ENCODE measurements at places on chromosomes 2 and 18.

- DNase-seq: no peak
Observed at GRCh38 chr2:62423883-62424458, 82.0 kb downstream of the TMEM17 start.

GRCh38 chr2:207401338-207401737 lies 128.4 kb upstream of the CREB1 start:
- no peak for DNase-seq

DNA sequence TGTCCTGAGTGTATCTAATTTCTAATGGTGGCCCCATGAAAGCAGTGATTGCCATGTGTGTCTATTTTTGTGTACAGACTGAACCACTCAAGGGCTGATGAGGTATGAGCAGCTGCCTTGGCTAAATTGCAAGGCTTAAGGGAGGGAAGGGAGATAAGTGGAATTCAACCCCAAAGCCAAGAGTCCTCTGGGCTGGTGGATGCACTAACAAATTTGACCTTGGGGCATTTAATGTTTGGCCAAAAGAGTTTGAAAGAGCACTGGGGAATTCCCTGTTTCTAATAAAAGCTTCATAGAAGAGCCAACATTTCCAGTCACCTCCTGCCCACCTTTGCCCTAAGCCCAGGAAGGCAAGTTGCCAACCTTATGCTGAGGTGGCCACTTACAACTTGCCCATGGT lies 172.1 kb downstream of the SETBP1 start:
- no peak for DNase-seq

DNA sequence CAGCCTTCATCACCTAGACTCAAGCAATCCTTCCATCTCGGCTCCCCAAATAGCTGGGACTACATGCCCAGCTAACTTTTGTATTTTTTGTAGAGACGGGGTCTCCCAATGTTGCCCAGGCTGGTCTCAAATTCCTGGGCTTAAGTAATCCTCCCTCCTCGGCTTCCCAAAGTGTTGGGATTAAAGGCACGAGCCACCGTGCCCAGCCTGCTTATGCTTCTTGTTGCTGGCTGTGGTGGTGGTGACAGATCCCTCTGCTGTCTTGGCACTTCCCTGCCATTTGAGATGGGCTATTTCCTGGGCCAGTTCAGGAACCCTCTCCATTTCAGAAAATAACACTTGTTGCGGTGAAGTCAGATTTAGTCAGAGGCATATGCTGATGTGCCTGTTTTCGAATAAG lies 28.8 kb downstream of the GATA6 start:
- no peak for DNase-seq

DNA sequence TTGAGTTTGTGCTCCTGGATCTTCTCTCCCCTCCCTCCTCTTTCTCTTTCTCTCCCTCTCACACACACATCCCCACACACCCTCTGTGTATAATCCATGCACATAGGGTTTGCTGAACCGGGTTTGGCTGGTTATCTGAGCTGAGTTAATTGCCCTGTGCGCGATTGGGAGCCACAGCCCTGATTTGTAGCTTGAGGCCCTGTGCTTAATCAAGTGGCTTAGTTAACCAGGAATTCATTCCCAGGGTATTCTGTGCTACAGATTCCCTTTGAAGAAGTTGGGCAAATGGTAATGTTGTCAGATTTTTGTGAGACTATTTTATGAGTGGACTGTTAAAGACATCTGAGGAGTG lies 6.2 kb downstream of the PARD3B start:
- no peak for DNase-seq

- no peak for DNase-seq
Observed at GRCh38 chr18:26185267-26185666, 41.0 kb upstream of the TAF4B start.

- DNase-seq: no peak
Observed at GRCh38 chr2:9145752-9146430, 60.7 kb upstream of the ASAP2 start.

DNA sequence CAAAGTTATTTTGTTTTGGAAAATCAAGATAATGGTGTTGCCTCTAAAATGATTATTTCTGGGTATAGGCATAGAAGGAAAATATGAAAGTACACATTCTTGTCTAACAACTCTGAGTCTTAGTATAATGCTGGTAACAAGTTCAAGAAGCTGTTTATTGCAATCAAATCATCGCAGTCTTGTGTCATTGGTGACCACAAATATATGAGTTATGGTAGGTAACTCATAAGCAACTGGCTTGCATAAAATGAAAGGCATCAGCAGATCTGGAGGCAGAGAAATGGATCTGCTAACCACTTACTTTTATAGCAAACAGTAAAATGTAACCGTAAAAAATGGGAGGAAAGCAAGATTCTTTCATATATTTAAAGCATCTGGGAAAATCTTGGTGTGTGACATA lies 156.2 kb upstream of the TCF4 start:
- no peak for DNase-seq

- DNase-seq: peak; percentile 54
Observed at GRCh38 chr2:198905881-198906612, 551.7 kb downstream of the SATB2 start.

DNA sequence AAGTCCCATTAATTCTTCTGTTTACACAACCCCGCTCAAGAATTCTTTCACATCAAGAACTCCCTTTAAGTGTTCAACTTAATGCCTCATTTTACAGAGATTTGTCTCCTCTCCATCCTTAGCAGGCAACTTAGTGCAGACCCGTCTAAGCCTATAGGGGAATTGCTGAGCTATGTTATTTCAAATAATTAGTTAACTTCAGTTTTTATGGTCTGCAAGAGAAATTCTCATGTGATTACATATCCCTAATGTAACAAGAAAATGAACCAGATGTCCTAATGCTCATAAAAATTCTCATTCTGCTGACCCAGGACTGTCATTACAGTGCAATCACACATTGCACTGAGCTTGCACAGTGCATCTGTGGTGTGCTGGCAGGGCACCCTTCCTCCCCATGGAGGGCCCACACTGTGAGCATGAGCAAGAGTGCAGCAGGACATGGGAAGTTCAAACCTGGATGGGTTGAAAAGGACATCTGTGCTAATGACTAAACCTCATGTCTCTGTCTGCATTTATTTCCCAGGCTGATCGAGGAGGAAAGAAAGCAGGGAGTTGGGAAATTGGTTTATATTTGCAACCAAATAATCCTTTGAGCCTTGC lies 97.1 kb downstream of the COL5A2 start:
- no peak for DNase-seq

- DNase-seq: no peak
Observed at GRCh38 chr2:191923652-191923997, 76.7 kb upstream of the CAVIN2 start.

DNA sequence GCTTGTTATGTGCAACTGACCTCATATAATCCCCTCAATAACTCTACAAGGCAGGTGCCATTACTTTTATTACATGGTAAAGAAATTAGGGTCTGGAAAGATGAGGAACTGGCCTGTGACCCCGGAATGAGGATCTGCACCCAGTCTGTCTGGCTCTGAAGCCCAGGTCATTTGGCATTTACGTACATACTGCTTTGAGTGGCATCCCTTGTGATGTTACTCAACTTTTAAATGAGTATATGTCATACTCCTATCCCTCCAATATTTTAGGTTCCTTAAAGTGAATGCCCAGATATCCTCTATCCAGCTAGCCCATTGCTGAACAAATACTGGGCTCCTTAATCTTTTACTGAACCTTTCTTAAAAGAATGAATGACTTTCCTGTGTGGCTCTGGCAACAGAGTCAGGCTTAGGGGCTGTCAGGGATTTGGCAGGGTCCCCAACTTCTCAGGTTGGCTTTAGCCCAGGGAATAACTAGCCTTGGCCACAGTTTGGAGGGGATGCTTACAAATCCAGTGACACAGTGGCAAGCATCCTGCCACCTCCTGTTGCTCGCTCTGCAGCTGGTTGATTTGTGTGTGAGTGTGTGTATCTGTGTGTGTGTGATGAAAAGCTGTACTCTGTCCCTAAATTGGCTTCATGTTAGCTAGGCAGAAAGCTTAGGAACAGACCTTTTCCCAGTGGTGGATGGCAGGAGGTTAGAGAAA lies 3.4 kb upstream of the CXCR4 start:
- DNase-seq: no peak

GRCh38 chr18:513826-514530 lies 13.5 kb upstream of the COLEC12 start:
- DNase-seq: peak; percentile 71

GRCh38 chr2:219174146-219174545 lies 2.6 kb downstream of the CNPPD1 start:
- no peak for DNase-seq

GRCh38 chr18:11268153-11268552 lies 118.8 kb upstream of the PIEZO2 start:
- DNase-seq: no peak

DNA sequence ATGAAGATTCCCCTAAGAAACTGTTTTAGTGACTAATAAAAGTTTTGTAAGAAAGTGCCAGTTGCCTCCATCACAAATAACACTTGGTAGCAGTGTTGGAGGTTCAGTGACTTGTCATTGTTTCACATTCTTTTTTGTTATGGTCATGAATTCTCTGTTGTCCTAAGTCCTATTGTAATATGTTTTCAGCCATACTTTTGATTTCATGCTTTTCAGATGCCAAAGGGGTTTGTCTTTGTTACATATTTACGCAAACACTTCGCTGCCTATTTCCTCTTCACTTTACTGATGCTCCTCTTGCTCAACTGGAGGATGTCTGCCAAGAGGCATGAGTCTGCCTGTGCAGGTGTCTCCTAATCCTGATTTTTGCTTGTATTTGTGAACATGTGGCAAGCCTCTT lies 66.6 kb downstream of the PHLPP1 start:
- peak; percentile 28 for DNase-seq

DNA sequence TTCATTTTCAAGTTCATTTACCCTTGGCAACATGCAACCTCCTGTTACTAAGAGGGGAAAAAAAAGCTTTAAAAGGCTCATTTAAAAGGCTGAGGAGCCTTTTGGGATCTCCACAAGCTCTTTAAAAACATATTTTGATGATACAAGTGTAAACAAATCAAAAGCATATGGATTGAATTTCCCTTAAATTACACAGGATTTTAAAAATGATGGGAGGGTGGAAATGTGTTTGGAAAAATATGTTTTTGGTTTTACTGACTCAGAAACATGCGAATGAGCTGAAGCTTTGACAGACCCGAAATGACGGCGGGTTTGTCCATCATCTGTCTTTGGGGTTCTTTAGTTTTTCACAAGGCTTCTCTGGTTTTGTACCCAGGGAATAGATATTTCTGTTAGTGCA lies 180.6 kb upstream of the CCDC68 start:
- no peak for DNase-seq

- no peak for DNase-seq
Observed at GRCh38 chr2:150357770-150358467, 129.5 kb downstream of the RND3 start.

DNA sequence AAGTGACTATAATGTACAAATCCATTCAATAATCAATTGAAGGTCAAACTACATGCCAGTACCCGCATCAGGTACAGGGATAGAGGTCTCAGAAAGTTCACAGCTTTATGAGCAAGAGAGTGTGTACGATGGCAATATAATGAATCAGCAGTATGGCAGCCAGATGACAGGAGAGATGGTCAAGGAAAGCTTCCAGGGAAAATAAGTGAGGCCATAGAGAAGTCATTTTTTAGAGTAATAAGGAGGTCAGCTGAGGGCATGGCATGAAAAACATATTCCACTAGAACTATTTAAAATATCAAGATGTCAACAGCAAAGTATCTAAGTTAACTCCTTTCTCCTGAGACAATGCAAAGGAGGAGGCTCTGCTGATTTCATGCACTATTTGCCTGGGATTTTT lies 108.0 kb downstream of the SLC8A1 start:
- DNase-seq: no peak

GRCh38 chr2:47346107-47346506 lies 56.8 kb upstream of the MSH2 start:
- DNase-seq: no peak

GRCh38 chr2:44137872-44138551 lies 30.7 kb upstream of the PPM1B start:
- no peak for DNase-seq

DNA sequence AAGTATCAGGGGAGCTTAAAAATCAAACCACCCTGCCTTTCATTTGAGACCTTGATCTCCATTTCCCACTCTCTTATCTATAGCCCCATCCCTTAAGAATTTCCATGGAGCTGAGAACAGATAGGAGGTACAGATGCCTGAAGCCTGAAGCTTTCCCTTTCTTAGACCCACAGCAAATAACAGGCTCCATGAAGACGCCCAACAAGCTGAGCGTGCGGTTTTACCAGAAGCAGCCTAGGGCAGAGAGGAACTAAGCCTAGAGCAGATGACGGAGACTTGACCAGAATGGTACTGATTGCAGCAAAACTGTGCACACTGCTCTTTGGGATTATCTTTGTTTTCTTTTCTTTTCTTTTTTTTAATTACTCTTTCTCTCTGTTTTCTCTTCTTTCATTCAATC lies 1.7 kb upstream of the ERBB4 start:
- DNase-seq: no peak

- no peak for DNase-seq
Observed at GRCh38 chr18:55442561-55442960, 145.4 kb downstream of the TCF4 start.

DNA sequence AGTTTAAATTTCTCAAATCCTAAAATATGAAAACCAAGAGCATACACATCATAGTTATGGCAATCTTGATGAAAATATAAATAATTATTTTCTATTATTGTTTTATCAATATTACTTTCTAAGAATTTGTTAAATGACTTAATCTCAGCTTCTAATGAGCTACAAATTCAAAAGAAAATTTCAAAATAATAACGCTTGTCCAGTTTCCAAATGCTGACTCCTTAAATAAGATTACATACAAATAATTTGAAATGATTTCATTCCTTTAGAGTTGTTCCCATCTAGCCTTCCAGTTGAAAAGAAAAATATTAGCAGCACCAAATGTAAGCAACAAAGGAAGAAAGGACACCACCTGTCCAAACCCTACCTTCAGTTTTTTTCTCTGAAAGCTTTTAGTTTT lies 82.4 kb upstream of the COL5A2 start:
- DNase-seq: no peak

DNA sequence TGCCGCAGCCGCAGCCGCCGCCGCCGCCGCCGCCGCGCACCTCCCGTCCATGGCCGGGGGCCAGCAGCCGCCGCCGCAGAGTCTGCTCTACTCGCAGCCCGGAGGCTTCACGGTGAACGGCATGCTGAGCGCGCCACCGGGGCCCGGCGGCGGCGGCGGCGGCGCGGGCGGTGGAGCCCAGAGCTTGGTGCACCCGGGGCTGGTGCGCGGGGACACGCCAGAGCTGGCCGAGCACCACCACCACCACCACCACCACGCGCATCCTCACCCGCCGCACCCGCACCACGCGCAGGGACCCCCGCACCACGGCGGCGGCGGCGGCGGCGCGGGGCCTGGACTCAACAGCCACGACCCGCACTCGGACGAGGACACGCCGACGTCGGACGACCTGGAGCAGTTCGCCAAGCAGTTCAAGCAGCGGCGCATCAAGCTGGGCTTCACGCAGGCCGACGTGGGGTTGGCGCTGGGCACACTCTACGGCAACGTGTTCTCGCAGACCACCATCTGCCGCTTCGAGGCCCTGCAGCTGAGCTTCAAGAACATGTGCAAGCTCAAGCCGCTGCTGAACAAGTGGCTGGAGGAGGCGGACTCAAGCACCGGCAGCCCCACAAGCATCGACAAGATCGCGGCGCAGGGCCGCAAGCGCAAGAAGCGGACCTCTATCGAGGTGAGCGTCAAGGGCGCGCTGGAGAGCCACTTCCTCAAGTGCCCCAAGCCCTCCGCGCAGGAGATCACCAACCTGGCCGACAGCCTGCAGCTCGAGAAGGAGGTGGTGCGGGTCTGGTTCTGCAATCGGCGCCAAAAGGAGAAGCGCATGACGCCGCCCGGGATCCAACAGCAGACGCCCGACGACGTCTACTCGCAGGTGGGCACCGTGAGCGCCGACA lies 2.4 kb downstream of the POU3F3 start:
- no peak for DNase-seq

- DNase-seq: no peak
Observed at GRCh38 chr2:115560666-115561065, 1118.2 kb downstream of the DPP10 start.

GRCh38 chr18:57437402-57437765 lies 2.2 kb downstream of the ONECUT2 start:
- no peak for DNase-seq

Measured in HL-60 (cell line).